Pons (tissue), 1 donor: ENCODE measurements at places on chromosomes 11 and 22.
A peak's percentile ranks its signal among the peaks of the same experiment; 100 is the strongest.

DNA sequence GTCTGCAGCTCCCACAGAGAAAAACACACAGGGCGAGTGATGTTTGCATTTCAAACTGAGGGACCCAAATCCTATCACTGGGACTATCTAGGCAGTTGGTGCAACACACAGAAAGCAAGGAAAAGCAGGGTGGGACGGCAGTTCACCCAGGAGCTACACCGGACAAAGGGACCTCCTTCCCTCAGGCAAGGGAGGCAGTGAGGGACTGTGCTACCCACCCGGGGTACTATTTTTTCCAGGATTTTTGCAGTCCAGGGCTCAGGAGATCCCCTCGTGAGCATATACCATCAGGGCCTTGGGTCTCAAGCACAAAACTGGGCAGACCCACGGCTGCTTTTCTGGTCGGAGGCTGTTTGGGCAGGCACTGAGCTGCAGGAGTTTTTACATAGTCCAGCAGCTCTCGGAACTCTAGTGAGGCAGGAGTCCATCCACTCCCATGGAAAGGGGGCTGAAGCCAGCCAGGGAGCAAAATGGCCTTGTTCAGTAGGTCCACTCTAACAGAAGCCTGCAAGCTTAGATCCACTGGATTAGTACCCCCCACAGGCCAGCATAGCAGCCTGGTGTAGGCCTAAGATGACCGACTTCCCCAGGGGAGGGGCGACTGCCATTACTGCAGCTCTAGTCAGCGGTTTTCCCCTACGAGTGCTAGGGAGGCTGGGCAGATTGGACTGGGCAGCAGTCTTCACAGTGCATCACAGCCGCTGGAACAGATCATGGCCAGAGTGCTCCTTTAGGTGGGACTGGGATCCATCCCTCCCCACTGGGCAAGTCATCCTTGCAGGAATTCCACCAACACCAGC lies 28.2 kb downstream of the CARD18 start:
- DNase-seq = no peak

DNA sequence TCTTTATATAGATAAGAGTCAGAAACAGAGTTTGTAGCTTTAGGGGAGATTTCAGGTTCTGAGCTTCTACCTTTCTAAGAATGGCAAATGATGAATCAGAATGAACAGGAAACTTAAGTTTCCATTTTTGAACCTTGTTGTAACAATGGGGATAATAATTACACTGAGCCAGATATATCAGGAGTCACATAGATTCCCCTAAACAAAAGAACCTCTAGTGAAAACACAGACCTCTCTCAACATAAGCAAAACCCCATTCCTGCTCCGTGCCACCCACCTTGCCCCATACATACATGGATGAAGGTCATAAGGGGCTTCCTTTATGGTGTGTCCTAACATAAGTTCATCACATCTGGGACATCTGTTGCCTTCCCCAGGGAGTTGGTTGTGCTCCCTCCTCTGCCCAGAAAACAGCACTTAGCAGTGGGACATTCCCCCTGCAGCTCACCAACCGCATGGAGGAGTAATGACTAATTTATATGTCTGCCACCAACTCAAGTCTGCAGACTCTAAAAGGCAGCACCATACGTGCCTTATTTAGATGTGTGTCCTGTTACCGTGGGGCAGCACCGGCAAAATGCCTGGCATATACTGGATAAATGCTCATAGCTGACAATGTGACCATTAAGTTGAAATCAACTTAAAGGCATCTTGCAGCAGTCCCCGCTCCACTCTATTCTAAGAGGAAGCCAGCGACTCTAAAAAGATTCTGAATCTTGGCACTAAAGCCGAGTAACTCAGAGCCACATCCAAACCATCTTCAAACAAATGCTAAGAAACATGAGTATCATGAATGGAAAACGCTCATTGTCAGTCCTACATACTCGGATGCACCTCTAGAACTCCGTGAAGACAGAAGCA lies 8.0 kb downstream of the JAML start:
- DNase-seq = no peak

- no peak for DNase-seq
Observed at GRCh38 chr11:131389582-131389981, 19.2 kb downstream of the NTM start.

DNA sequence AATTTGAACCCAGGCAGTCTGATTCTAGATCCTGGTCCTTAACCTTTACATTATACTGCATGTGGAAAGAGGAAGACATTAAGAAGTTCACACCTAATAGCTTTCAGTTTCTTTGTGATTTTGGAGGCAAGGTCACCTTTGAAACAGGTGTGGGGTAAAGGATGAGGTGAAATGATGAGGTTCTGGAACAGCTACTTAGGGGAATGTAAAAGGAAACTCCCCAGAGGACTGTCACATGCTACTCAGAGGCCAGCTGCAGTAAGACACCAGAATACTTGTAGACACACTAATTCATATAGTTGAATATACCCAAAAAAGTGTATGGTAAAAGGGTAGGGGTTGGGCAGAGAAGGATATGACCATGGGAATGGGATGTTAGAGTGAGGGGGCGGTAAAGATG lies 5.4 kb downstream of the APIP start:
- DNase-seq = no peak

DNA sequence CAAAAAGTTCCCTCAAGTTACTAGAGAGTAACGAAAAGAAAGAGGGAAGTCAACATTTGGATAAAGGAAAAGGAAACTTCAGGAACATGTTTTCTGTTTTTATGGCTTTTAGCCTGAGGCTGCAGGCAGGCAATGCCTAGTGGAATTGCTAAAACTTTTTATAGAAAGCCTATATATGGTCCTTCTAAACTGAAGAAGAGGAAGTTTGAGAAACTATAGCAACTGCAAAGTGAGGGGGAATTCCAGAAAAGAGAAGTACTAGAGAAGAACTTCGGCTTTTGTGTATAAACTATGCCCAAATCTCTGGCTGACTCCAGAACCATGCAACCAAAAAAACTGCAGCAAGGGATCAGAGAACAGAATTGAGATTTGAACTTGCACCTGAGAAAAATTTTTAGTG lies 74.3 kb upstream of the ARHGAP42 start:
- DNase-seq = peak; percentile 68
